Activated T-helper 1 cell treated with anti-CD3 and anti-CD28 coated beads, Interleukin-12 subunit alpha, Interleukin-12 subunit beta, Interleukin-2, Interleukin-4 antibody, amounts not matched to agents 30 ng/mL and 10 ng/mL and 1 ng/mL, durations not matched to agents 14 hours and 24 hours and 36 hours (primary cell): ENCODE measurements at places on chromosomes 2 and 18.

DNA sequence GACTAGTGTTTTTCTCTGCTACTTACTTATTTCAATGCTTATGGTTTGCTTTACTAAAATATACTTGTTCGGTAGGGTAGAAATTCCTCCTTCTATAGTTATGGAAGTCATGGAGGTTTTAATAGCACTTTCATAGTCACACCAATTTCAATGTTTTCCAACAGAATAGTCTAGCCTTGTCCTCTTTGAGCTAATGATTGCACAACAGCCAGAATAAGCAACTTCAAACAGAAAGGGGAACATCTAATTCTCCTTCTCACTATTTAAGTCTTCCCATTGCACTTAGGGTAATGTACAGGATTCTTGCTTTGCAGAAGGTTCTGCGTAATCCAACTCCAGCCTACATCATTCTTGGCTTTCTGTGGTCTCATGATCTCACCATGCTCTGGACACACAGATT, 287.7 kb upstream of the GCFC2 start:
- DNase-seq: no peak

GRCh38 chr2:173941567-173941966, 23.6 kb downstream of the SP3 start:
- no peak for DNase-seq

DNA sequence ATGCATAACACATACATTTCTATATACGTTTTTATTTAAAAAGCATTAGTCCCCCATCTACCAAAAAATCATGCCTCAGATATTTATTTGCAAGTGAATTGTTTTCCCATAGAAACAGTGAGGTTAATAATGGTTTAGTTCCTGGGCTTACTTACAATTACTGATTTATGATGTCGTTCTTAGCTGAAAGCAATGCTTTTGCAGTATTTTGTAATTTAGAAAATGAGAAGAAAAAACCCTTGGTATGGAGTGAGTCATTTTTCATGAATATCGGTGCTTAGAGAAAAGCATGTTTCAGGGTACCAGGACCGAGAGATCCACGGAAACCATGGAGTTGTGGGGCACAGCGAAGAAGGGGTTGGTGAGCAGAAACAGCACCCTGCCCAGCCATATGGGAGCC, 12.0 kb upstream of the CDK15 start:
- no peak for DNase-seq

DNA sequence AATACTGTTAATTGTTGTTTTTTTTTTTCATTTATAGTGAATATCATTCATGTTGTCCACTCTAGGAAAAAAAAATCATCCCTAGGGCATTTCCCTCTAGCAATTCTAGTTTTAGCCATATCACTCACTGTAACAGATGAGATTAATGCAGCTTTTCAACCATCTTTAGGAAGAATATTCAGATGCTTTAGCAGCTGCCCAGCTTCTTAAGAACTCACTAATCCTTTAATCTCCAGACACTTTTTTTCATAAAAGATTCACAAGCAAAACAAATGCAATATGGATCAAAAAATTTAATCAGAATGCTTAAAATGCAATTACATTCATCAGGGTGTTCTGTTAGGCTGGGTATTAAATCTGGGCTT, 692.6 kb downstream of the ERBB4 start:
- no peak for DNase-seq

DNA sequence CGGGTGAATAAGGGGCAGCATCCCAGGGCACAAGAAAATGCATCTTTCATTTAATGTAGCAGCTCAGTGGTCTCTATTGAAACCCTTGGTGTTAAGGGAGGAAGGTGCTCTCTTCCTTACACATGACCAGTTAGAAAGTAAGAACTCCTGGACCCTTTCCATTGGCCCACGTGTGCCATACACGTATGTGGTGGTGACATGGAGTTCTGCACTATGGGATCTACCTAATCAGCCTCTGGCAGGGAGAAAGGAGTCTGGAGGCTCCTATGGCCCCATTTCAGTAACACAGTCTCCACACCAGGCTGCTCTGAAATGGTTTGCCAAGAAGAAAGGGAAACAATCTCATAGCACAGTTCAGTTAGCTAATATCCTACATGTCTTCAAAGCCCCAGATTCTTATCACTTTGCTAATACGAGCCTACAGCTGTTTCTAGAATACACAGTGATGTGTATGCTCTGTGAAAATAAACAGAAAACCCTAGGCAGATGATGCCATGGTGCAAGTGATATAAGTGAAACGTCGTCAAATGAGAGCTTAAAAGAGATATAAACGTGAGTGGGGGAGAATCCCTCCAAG, 7.0 kb downstream of the EFEMP1 start:
- no peak for DNase-seq
